Activated CD8-positive, alpha-beta memory T cell treated with anti-CD3 and anti-CD28 coated beads for 1 hour (primary cell): ENCODE measurements at places on chromosomes 4 and X.

DNA sequence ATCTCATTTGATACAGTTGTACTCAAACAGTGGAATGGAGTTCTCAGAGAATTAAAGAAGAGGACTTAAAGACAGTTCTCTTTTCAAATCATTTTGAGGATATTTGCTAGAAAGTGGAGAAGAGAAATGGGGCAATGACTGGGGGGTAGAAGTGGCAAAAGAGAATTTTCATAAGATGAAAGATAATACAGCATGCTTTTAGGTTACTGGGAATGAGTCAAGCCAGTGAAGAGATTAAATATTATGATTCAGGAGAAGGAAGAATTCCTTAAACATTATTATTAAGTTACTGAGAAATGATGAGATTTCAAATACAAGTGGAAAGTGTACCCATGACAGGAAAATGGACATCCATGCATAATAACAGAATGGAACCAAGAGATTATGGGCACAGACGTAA lies 219.0 kb upstream of the DKK2 start:
- DNase-seq = no peak

GRCh38 chr4:142435599-142436235 lies 410.4 kb downstream of the INPP4B start:
- DNase-seq = no peak

- DNase-seq = no peak
Observed at GRCh38 chrX:19515615-19516105, 352 bp upstream of the MAP3K15 start.

- DNase-seq = no peak
Observed at GRCh38 chr4:13523105-13523477, 21.2 kb downstream of the NKX3-2 start.

GRCh38 chrX:120308558-120308957 lies 2.7 kb downstream of the TMEM255A start:
- no peak for DNase-seq
